HFFc6 (cell line): ENCODE measurements at places on chromosomes 3 and 15. TPM values are rescaled to one million over a fixed set of nuclear protein-coding genes. Genes with fewer than 3 reads are reported as not detected.
A peak's percentile ranks its signal among the peaks of the same experiment; 100 is the strongest.

- H3K27me3 ChIP-seq = peaks cover under 1% of the 10 kb centered on the region
- DNase-seq = no peak
- H3K27ac ChIP-seq = peak overlapping the region; percentile 59
- H3K4me3 ChIP-seq = peak overlapping the region; percentile 56; the same call in 1 of the 2 replicates
- H3K4me1 ChIP-seq = peaks cover 22% of the 10 kb centered on the region
Measured at GRCh38 chr15:52193791-52194190, 2.6 kb upstream of the GNB5 start.

GRCh38 chr15:63052077-63052841 lies 9.7 kb downstream of the TPM1 start:
- H3K36me3 ChIP-seq = peaks cover 81% of the 10 kb centered on the region
- peaks cover 95% of the 10 kb centered on the region for H3K4me1 ChIP-seq
- peak overlapping the region; percentile 92 for H3K4me3 ChIP-seq
- H3K27me3 ChIP-seq = peaks cover 48% of the 10 kb centered on the region

DNA sequence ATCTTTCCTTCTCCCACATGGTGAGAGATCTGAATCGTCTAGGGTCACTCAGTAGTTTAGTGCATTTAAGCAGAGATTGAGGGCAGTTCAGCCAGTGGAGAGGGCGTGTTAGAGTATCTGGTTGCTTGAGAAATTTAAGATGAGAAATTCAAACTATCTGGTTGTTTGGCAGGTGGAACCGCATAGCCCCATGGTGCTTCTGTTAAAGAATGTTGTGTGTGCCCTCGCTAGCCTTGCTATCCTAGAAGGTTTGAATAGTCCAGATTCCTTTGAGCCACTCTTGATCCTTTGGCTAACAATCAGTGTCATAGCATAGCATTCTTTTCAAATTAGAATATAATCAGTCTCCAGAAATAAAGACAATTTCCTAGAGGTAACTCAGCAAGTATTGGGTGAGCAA lies 32.1 kb downstream of the ABHD17C start:
- no peak overlapping the region for H3K4me3 ChIP-seq
- no peak for DNase-seq
- H3K27ac ChIP-seq = no peak overlapping the region
- peaks cover 6% of the 10 kb centered on the region; the same call in 1 of the 2 replicates for H3K36me3 ChIP-seq

DNA sequence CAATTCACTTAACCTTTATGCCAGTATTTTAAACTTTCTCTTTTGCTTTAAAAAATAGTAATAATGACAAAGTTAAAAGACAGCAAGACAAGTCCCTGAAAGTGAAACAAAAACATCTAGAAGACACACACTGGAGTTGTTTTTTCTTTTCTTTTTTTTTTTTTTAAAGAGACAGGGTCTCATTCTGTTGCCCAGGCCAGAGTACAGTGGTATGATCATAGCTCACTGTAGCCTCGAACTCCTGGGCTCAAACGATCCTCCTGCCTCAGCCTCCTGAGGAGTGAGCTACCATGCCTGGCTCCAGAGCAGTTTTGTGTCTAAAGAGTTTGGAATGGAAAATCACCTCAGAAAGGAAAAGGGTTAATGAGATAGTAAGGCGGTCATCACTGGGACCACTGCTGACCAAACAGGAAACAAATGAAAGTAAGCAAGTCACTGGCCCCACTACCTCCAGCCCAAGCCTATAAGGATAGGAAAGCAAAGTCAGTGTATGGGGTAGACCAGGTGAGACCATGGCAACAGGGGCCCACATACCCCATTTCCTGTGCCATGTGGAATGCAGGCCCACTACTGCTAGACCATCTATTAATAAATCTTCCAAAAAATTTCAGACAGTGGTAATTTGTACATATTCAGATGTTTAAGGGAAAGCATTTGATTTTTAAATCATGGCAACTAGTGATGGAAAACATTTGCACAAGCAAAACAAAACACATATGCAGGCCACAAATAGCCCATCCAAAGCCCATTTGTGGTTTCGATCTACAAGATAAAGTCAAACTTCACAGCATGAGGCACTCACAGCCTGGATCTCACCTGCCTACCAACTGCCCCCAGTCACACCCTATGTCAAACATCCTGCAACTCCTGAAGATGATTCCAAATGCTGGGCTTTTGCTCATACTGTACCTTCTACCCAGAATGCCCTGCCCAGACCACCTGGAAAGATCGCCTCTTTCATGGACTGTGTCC lies 62.6 kb downstream of the OSBPL10 start:
- H3K4me1 ChIP-seq = peaks cover 32% of the 10 kb centered on the region; the same call in 1 of the 2 replicates
- H3K27ac ChIP-seq = peak overlapping the region; percentile 8; the same call in 1 of the 2 replicates
- DNase-seq = no peak
- peak overlapping the region; percentile 57; the same call in 1 of the 2 replicates for H3K4me3 ChIP-seq
- H3K27me3 ChIP-seq = peaks cover 1% of the 10 kb centered on the region; the same call in 1 of the 2 replicates

DNA sequence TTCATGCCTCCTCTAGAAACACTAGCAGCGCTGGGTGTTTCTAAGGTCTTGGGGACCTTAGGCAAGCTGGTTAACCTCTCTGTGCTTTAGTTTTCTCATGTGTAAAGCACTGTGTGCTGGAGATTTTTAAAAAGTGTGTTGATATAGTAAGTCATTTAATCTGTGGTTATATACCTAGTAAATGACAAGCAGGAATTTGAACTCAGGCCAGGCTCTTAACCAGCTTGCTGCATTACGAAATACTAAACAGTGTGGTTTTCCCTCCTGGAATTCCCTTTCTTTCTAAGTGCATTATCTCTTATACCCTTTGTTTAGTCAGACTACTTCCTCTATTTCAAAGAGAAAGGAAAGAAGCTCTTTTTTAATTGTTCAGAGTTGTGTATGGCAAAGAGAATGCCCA lies 26.5 kb downstream of the NEO1 start:
- H3K4me1 ChIP-seq = peaks cover 6% of the 10 kb centered on the region
- DNase-seq = peak; percentile 57
- no peak overlapping the region for H3K4me3 ChIP-seq
- no peak overlapping the region for H3K27ac ChIP-seq
- H3K27me3 ChIP-seq = no peaks in the 10 kb centered on the region; the same call in 1 of the 2 replicates

DNA sequence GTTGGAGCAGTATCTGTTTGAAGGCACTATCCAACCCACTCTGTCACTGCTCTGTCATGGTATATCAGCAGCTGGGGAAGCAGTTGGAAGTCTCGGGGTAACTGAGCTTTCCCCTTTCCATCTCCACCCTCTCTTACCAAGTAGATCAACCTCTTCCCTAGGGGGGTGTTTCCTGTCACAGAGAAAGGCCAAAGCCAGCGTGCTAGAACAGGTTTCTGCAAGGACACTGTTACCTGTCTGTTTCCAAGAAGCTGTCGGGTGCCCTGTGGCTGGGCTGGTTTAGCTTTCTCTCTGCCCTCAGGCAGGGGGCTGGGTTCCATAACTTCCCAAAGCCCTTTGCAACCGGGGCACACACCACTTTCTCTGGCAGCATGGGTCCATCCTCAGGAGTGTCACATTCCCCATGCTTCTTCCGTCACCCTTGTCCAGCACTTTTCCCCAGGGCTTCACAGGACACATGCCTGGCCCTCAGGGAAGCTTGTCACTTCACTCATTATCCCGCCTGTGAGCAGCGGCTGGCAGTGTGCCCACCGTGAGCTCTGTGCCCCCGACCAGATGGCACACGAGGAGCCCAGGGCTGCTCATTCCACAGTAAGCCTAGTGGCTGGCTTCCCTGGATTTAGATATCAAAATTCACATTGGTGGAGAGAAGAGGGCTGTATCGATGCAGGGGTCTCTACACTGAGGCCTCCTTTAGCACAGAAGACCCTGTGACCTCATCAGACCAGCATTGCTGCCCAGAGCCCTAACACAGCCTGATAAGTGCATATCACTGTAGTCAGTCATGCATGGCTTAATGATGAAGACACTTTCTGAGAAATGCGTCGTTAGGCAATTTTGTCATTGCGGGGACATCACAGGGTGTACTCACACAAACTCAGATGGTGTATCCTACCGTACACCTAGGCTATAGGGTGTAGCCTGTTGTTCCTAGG lies 205.8 kb downstream of the SLCO3A1 start:
- peaks cover 2% of the 10 kb centered on the region; the same call in 1 of the 2 replicates for H3K27me3 ChIP-seq
- H3K36me3 ChIP-seq = no peaks in the 10 kb centered on the region
- H3K4me3 ChIP-seq = no peak overlapping the region
- no peak overlapping the region for H3K27ac ChIP-seq
- H3K4me1 ChIP-seq = no peaks in the 10 kb centered on the region
- DNase-seq = no peak

- peak overlapping the region; percentile 58 for H3K27ac ChIP-seq
- peak; percentile 58 for DNase-seq
- H3K4me1 ChIP-seq = peaks cover 67% of the 10 kb centered on the region
Measured at GRCh38 chr3:50632450-50632849, 15.5 kb downstream of the MAPKAPK3 start.

DNA sequence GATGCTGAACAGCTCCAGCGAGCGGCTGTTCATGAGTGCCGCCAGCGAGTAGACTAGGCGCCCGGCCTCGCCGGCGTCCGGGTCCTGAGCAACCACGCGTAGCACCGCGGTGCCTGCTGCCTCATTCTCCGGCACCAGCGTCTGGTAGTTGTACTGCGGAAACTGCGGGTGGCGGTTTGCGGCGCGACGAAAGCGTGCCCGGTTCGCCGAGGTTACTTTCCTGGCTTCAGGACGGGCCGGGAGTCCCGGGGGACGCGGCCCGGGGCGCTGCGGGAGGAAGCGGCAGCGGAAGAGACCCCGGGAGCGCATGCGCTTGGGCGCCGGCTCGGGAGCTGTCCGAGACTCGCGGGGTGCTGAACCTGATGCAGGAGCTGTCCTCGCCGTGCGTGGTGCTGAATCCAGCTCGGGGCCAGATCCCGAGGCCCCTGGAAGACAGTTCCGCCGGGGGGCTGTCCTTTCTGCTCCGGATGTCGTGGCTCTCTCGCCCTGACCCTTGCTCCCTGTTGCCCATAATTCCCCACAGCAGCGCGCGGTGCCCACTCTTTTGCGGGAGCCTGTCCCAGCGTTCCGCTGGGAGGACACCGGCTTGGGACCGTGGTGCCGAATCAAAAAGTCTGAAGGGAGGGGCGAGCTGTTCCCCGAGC lies 1.1 kb downstream of the CELSR3 start:
- H3K27ac ChIP-seq = no peak overlapping the region
- peak overlapping the region; percentile 54 for H3K4me3 ChIP-seq
- DNase-seq = peak; percentile 9
- peaks cover 26% of the 10 kb centered on the region; the same call in 1 of the 2 replicates for H3K36me3 ChIP-seq
- H3K4me1 ChIP-seq = peaks cover 17% of the 10 kb centered on the region

DNA sequence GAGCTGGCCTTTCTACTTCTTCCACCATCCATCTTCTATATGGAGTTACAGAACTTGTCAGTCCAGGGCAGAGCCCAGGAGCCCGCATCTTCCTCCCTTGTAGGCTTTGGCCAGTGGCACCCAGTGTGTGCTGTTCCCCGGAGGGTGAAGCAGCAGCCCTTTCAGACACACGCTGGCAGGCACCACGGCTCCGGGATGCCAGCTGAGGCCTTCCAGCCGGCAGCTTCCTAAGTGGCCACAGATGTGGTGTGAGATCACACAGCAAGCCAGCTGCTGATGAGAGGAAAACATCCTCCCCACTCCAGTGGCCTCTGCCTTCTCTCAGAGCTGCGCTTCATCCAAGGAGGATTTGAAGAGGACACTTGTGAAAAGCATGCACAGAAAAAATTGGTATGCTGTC lies 24.1 kb downstream of the CRABP1 start:
- DNase-seq = no peak
- H3K4me3 ChIP-seq = no peak overlapping the region
- H3K4me1 ChIP-seq = peaks cover 16% of the 10 kb centered on the region
- H3K27ac ChIP-seq = no peak overlapping the region
- no peaks in the 10 kb centered on the region for H3K36me3 ChIP-seq
- H3K27me3 ChIP-seq = peaks cover 31% of the 10 kb centered on the region

GRCh38 chr3:12405432-12406272 lies 78.6 kb upstream of the TSEN2 start:
- H3K36me3 ChIP-seq = peaks cover 9% of the 10 kb centered on the region; the same call in 1 of the 2 replicates
- H3K27ac ChIP-seq = peak overlapping the region; percentile 83
- H3K4me3 ChIP-seq = peak overlapping the region; percentile 75
- peak; percentile 96 for DNase-seq
- peaks cover 38% of the 10 kb centered on the region for H3K4me1 ChIP-seq

DNA sequence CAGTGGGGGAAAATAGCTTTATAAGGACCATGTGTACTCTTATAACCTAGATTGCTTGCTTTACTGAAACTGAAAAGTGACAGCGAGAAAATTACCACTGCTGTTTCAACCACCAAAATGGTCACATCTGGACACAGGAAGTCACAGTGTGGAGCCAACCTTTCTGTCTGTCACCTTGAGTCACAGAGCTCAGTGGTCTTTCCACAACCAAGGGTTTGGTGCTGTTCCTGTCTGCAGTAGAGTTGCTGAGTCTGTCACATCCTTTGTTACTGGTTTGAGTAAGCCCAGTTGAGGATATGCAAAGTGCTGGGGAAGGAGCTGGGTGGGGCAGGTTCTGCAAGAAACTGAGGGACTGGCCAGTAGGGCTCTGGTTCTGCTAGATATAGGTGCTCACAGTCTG lies 139.1 kb upstream of the EIF1B start:
- H3K36me3 ChIP-seq = peaks cover 4% of the 10 kb centered on the region
- H3K27ac ChIP-seq = no peak overlapping the region
- H3K4me3 ChIP-seq = peak overlapping the region; percentile 52; the same call in 1 of the 2 replicates
- H3K27me3 ChIP-seq = peaks cover 2% of the 10 kb centered on the region
- DNase-seq = no peak

DNA sequence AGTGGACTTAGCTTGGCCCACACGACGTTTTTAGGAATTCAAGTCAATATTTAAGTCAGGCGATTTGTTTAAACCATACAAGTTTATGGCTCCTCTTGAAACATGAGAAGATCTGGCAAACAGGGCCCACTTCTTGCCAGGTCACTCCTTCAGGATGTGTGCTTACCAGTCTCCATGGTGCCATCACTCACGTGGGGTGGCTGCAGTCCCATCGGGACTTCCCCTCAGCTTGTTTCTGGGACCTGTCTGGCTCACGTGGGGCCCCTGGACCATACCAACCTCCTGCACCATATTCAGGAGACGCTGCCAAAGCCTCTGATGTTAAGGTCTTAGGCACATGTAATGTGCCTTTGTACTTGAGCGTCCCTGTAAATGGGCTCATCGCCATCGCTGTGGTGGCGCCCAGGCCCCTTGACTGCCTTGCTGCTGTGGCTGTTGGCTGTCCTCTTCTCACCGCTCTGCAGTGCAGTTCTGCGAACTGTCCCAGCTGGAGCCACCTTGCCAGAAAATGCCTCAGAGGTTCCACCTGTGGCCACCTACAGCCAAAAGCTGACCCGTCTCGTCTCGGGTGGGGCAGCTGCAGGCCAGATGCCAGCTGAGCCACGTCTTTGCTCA lies 8.9 kb downstream of the MCM2 start:
- peaks cover 38% of the 10 kb centered on the region for H3K36me3 ChIP-seq
- DNase-seq = no peak
- no peak overlapping the region for H3K27ac ChIP-seq
- no peaks in the 10 kb centered on the region; the same call in 1 of the 2 replicates for H3K27me3 ChIP-seq

GRCh38 chr3:139482206-139482605 lies 5.9 kb upstream of the RBP2 start:
- no peaks in the 10 kb centered on the region for H3K4me1 ChIP-seq
- no peaks in the 10 kb centered on the region for H3K36me3 ChIP-seq
- DNase-seq = no peak
- no peak overlapping the region for H3K4me3 ChIP-seq

- no peaks in the 10 kb centered on the region for H3K36me3 ChIP-seq
- H3K27me3 ChIP-seq = peaks cover 5% of the 10 kb centered on the region; the same call in 1 of the 2 replicates
- H3K4me3 ChIP-seq = no peak overlapping the region
- H3K4me1 ChIP-seq = peaks cover 1% of the 10 kb centered on the region; the same call in 1 of the 2 replicates
- DNase-seq = no peak
- no peak overlapping the region for H3K27ac ChIP-seq
Measured at GRCh38 chr3:172853921-172854666, 103.6 kb downstream of the ECT2 start.

The CFAP91 gene
- total RNA-seq = not detected in 3 replicates

The RGMA gene
- 0.18 to 0.26 TPM in 2 of 3 replicates, not detected in the other for total RNA-seq

The MAN2C1 gene
- total RNA-seq = 104 and 111 TPM in 2 replicates

The FEZF2 gene
- total RNA-seq = not detected in 3 replicates

The THRB gene
- total RNA-seq = 0.14 TPM in 1 of 3 replicates, not detected in the others

The FYTTD1 gene
- total RNA-seq = 64.1 to 67.9 TPM (median 66.2 TPM) in 3 replicates

The GOLGA8T gene
- total RNA-seq = not detected in 3 replicates

The SCG3 gene
- total RNA-seq = not detected in 3 replicates
